ENCODE measurements at places on chromosomes 16 and 17. TPM values are rescaled to one million over a fixed set of nuclear protein-coding genes. Genes with fewer than 3 reads are reported as not detected.

SALL1 gene
- total RNA-seq: 11.7 TPM

CIAO3 gene
- total RNA-seq: 25.5 TPM

NDE1 gene
- total RNA-seq: 16.7 TPM

SLC38A8 gene
- total RNA-seq: not detected

CEMP1 gene
- 6.4 TPM for total RNA-seq

MYLK3 gene
- 5.3 TPM for total RNA-seq

- ATAC-seq: no peak
Measured at GRCh38 chr17:74521701-74522201, 9.5 kb downstream of the CD300LB start.

- ATAC-seq: no peak
Measured at GRCh38 chr17:29255926-29256522, 9.4 kb downstream of the CRYBA1 start.

DNA sequence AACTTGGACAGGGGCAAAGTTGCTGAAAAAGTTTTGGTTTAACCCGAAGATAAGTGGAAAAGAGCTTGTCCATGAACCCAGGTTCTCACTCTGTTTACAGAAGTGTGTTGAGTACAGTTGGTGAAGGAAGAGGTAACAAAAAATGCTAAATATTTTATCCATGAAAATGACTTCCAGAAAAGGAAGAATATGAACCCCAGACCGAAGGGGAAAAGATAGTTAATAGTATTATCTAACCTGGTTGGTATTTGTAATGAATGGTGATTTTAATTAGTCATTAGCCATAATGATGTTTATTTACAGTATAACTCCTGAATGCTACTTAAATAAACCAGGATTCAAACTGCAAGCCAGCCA, 574 bp upstream of the TMEM106A start:
- ATAC-seq: no peak

- ATAC-seq: no peak
Measured at GRCh38 chr16:85759136-85759535, 8.2 kb upstream of the C16orf74 start.

- ATAC-seq: no peak
Measured at GRCh38 chr17:35416659-35417058, 15.6 kb downstream of the SLFN12 start.

- ATAC-seq: no peak
Measured at GRCh38 chr17:66460558-66460957, 158.1 kb downstream of the PRKCA start.

DNA sequence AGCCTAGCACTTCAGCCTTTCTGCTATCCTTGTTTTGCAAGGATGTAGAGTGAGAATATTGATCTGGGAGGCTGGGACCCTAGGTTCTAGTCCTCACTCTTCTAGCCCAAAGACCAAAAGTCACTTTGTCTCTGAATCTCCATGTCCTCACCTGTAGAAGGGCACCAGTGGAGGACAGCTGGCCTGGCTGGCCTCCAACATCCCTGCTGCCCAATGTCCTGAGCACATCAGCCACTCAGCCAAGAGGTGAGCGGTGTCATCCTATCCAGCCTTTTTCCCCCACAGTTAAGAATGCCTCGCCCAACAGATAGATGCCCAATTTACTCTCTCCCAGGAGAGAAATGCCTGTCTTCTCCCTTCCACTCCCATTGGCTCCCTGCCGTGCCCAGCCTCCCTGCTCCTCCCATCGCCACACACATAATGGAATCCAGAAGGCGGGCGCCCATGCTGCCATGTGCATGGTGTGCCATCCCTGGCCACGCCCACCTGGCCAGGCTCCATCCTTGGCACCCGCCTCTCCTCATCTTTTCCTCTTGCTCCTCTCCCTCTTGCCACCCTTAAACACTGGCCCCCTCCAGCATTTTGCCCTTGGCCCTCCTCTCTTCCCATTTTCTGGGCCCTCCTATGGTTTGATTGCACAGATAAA, 157.3 kb upstream of the SDK2 start:
- no peak for ATAC-seq
